ENCODE measurements at places on chromosomes 7 and 10.
A peak's percentile ranks its signal among the peaks of the same experiment; 100 is the strongest.

DNA sequence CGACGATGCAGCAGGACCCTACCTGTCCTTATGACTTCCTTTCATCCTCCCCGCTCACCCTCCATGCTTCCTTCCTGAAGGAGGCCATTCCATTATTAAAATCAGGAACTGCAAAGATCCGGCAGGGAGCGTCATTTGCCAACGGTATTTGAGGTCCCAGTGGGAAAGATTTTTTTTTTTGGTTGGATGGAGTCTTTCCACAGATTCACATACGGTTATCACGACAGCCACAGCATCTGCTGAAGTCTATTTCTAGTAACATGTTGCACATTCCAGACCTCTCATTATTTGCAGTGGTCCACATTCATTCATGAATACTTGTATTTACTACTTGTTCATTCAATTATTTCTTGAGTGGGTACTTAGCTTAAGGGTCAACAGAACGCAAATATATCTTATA is 94.7 kb upstream of the LYZL2 start:
- DNase-seq, result no peak

DNA sequence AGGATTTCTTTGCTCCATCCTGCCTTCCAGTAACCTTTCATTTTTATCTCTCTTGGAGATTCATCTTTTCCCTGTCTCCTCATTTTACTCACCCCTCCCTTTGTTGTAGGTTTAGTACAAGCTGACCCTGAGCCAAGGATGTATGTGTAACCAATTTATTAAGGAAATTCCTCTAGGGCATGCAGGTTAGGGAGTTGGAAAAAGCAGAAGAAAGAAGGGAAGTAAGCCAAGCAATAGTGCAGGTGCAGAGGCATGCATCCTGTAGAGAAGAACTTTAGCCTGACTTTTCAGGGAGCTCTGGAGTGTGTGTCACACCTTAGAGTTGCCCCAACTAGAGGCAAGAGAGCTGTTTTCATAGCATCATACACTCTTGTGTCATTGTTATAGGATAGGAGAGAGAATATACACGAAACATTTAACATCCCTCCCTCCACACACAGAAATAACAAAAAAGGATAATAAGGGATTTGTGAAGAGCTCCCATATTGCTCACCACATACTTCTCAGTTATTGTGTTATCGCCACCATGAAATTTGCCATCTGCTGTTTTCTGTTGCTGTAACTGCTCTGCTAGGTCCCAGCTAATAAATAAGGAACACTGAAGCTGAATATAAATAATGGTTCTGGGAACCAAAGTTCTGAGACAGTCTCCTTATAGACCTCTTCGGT is 21.8 kb upstream of the SEMA3C start:
- DNase-seq, result peak; percentile 59

GRCh38 chr7:116809636-116810266 is 52.6 kb upstream of the CAPZA2 start:
- peak; percentile 70 for DNase-seq

- DNase-seq, result no peak
These were observed 282.5 kb downstream of the GLRX3 start for GRCh38 chr10:130418731-130419130.

DNA sequence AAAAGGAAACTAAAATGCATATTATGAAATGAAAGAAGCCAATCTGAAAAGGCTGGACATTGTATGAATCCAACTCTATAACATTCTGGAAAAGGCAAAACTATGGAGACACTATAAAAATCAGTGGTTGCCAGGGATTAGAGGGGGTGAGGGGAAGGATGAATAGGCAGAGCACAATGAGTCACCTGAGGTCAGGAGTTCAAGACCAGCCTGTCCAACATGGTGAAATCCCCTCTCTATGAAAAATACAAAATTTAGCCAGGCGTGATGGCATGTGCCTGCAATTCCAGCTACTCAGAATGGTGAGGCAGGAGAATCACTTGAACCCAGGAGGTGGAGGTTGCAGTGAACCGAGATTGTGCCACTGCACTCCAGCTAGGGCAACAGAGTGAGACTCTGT is 324.8 kb upstream of the PHYHIPL start:
- DNase-seq, result peak; percentile 80

DNA sequence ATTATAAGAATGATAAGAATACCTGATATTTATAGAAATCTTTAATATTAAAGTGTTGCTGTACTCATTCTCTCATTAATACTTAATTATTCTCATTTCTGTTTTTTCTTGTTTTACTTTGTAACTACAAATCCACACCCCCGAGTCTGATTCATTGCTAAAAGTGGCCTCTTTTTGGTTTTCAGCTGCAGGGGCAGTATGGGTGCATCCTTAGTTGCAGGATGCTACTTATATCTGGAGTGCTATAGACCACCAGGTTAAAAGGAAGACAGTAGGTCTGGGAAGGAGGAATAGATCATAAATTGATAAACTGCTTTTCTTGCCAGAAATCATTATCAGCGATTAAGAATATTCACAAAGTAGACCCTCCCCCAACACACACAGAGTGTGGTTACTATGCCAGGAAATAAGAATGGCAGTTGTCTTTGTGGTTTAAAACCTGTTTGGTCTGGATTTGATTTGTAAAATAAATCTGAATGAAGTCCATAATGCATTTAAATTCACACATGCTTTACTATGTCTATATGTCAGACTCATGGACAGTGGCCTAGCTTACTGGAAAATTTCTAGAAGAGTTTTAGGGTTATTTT is 96.5 kb downstream of the NRF1 start:
- DNase-seq, result no peak

Measured in RCC 7860 (cell line).